ENCODE measurements at places on chromosomes 3 and 15.

DNA sequence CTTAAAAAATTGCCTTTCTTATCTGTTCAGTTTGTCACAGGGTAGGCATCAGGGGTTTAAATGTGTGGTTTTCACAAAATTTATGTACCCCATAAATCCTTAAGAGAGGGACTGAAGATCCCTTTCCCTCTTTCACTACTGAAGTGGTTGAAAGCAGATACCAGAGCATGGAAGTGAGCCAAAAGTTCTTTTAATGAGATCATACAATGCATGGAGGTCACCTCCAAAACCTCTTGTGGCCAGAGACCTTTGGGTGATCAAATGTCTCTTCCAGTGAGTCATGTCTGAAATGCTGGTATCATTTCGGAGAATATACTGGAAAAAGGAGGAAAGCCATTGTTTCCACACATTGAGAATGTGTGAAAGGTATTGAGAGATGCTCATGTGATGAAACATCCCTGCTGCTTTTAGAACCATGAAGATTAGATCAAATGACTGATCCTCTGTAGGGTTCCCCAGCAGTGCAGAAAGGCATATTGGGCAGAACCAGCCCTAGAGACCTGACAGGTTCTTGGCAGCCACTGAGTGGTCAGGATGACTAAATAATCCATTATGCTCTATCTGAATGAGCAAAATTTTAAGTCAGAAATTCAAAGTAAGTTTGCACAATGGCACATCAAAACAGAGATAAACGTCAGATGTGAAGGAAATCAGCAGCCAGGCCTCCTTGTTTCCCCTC lies 165.8 kb upstream of the SLC2A2 start:
- DNase-seq, result peak; percentile 89

DNA sequence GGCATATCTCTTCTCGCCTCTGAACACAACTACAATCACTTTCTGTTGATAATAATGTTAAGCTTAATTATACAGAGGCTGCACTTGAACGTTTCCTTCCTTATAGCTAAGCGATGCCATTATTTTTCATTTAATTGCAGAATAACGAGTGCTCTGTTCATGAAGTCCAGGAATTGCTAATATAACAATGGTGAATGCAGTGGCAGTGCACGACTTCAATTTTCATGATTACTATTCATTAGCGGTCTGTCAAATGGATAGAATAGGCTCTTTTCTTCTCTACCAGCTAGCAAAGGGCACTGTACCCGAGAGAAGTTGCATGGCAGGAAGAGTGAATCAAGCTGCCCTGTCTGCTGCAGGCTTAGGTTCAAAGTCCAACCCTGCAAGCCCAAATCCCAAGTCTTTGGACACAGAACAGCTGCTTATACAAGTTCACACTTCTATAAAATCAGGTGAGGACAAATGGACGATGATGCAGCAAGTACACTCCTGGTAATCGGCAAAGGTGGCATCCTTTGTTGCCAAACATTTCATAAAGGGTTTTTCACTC lies 75.6 kb downstream of the PDZRN3 start:
- DNase-seq, result no peak

DNA sequence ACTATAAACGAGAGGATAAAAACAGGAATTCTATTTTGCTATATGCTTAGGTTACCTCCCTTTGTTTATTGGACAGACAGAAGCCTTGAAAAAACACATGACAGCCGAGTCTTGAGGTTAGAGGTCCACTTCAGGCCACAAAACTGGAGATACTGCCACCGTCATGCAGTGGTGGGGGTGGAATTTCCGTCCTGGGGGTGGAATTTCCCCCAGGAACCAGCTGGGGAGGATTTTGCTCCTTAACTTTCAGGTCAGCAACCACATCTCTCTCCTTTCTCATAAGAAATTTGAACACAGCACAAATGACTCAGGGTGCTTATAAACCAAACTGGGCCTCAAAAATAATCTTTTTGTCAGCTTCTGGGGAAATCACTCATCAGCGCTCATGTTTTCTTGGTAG lies 545.8 kb upstream of the ADAMTS9 start:
- DNase-seq, result no peak

- peak; percentile 37 for DNase-seq
Observed at GRCh38 chr15:63013052-63013808, 29.3 kb upstream of the TPM1 start.

DNA sequence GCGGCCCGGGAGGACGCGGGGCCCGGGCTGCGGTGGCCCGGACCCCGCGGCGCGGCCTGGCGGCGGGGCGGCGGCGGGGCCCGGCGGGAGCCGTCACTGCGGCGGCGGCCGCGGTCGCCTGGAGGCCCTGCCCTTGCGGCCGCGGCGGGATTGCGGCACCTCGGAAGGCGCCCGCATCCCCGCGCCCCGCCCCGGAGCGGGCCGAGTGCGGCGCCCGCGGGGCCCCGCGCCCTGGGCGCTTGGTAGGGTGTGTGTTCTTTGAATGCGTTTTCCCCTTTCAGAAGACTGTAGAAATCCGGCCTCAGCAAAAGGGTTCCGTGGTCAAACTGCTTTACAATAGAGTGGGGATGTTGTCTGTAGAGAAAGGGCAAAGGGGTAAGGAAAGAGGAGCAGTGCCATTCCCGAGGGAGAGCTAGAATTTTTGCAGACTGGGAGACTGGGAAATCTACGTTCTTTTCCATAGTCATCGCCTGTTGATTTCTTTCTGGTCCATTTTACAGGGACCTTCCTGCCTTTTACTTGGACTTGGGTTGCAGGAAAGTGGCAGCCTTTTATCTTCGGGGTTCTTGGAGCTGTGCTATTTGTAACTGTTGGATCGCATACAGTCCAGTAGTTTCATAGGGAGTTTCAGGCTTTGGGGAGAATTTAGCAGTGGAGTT lies 630 bp downstream of the SNRK start:
- no peak for DNase-seq

DNA sequence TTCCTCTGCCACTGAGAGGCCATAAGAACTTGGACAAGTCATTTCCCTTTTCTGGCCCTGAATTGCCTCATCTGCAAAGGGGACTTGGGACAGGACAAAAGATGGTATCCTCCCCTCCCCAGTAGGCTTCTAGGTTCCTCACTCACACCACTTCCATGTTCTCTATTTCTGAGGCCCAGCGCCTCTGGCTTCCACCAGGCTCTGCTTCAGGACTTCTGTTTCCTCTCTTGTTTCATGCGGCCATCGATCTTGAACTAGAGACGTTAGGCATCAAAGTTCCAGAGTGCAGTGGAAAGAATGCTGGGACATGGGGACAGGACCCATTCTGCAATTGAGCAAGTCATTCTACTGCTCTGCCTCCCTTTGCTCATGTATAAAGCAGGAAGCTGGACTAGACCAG lies 1.7 kb downstream of the TM4SF4 start:
- DNase-seq, result no peak

GRCh38 chr3:63582943-63583500 lies 69.5 kb upstream of the SNTN start:
- DNase-seq, result no peak

- DNase-seq, result no peak
Observed at GRCh38 chr3:159560214-159560979, 428.2 kb upstream of the IL12A start.

DNA sequence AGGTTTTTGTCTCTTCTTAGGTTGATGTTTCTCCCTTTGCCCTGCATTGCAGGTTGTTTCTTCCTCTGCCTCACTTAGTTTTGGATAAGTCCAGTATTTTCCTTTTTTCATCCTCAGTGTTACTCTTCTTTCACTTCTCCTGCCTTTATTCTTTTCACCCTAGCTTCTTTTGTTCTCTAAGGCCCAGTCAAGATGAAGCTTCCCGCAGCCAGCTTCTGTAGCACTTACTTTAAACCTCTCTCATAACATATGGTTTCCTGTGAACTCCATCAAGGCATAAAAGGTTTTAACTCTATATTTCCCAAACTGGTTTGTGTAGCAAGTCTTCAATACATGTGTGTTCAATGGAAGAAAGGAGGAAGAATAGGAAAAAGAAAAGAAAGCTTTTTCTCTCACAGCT lies 54.1 kb downstream of the TP63 start:
- DNase-seq, result no peak

- peak; percentile 5 for DNase-seq
Observed at GRCh38 chr3:147298511-147298982, 107.8 kb downstream of the ZIC4 start.

- DNase-seq, result no peak
Observed at GRCh38 chr3:175646865-175647264, 787.7 kb downstream of the NAALADL2 start.
